ENCODE measurements at places on chromosomes 2 and 18.
A peak's percentile ranks its signal among the peaks of the same experiment; 100 is the strongest.

GRCh38 chr2:106117882-106118684, 76.0 kb downstream of the UXS1 start:
- no peak for DNase-seq

DNA sequence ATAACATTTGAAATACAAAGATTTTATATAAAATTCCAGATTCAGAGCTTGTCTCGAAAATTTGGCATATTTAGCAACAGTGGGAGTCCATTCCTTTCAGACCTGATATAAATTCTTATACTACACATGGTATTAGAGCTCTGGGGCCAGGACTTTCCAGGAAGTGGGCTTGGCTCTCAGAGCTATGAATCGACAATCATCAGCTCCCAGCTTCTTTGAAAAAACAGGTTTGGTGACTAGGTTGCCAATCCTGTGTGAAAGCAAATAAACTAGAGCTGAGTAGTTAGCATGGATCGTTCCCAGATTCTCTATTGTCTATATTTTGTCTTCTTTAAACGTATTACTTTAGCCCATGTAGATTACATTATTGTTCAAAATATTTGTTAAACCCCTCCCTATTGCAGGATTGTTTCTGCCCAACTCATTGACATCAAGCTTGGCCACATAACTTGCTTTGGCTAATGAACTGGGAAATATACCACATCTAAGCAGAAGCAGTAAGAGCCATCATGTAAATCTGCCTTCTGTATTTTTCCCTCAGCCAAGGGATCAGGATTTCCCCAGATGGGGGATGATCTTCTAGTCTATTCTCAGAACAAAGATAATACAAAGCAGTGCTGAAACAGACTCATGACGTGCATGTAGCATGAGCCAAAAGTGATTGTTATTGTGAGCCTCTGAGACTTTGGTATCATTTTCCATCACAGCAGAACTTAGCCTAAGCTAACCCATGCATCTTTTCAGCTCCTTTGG, 105.4 kb downstream of the KCNH7 start:
- DNase-seq = no peak

DNA sequence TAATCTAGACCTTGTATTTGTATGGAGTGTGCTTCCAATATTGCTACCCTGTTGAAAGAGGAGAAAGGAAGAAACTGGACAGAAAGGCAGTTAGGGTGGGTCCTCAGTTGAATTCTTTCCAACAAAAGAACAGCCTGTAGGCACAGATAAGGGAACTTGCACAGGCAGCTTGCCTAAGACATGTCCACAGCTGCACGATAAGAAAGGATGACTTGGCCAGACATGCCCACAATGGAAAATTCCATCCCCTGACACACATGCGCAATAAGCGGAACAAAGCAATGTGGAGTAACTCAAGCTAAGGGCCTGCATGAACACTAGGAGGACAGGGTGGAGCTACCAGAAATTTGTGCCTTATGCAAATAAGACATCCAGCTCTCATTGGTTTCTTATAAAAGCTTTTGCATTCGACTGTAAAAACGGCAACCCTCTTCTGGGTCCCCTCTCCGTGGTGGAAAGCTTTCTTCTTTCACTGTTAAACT, 1084.7 kb upstream of the NXPH2 start:
- no peak for DNase-seq

- no peak for DNase-seq
These were observed 30.6 kb upstream of the SLC1A4 start for GRCh38 chr2:64958556-64958955.

GRCh38 chr2:10326707-10327594, 24.2 kb downstream of the HPCAL1 start:
- DNase-seq = peak; percentile 44

- no peak for DNase-seq
These were observed at the start of gene CCDC68 for GRCh38 chr18:54958704-54959625. TSS of gene CCDC68 (minus strand) at chr18:54959461. CDS start at chr18:54942791, 16,670 bp downstream.

DNA sequence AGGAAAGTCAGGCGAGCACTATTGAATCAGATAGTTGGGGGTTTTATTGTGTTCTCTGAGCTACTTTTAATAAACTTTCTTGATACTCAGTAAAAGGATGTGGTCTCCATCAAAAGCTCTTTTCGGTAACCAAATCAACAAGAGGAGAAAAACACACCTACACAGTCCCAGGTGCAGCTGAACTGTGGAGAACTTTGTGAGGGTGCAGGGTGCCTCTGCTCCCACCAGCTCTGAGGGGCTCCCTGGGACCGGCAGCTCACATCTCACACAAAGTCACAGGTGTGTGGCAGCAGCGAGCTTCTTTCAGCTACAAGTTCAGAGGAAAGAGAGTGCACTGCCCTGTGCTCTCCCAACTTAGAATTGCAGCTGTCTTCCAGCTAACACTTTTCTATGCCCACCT, 650.4 kb downstream of the RNF144A start:
- no peak for DNase-seq

All from natural killer cell treated with Interleukin-12 subunit alpha and Interleukin-12 subunit beta and Interleukin-15 and Interleukin-18, amount 100 ng/mL, for 72 hours (primary cell).